Keratinocyte (primary cell): ENCODE measurements at places on chromosomes 16 and 17.

DNA sequence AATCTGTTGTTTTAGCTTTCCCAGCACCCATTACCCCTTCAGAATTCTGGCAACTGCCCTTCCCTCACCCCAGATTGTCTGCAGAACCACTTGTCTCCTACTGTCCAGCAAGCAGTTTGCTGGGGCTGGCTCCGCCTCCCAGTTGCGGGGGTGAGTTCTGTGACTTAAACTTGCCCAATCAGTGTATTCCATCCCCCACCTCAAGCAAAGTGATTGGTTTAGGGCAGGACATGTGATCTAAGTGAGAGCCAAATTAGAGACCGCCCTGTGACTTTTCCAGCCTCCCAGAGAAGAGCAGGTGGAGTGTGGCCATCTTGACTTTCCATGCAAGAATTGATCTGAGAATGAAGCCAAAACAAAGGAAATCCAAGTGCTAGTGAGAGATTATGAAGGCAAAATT lies 22.7 kb upstream of the SRCIN1 start:
- DNase-seq: no peak

DNA sequence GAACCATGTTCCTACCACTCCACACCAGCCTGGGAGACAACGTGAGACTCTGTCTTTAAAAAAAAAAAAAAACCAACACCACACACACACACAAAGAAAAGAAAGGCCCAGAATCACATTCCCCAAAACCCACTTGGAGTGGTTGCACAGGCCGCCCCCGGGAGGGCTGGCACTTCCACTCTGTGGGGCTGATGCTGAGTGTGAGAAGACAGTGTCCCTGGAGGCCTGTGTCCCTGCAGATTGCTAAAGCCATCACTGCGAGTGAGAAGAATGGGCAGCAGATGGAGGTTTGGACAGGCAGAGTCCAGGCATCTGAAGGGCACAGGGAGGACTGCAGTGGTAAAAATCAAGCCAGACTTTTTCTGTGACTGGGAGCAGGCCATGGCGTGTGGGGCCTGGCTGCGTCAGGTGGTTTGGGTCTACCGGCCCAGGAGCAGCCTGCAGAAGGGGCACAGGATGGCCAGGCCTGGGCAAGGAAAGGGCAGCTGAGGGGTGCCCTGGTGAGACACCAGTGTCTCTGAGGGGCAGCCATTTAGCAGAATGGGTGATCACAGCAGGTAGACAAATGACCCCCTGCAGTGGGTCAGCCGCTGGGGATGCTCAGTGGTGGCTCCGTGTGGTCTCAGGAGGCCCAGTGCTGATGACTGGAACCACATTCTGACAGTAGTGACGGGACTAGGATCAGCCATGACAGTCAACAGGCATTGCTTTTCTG lies 13.1 kb downstream of the CTRB2 start:
- no peak for DNase-seq

GRCh38 chr16:17509194-17509593 lies 38.4 kb upstream of the XYLT1 start:
- no peak for DNase-seq

DNA sequence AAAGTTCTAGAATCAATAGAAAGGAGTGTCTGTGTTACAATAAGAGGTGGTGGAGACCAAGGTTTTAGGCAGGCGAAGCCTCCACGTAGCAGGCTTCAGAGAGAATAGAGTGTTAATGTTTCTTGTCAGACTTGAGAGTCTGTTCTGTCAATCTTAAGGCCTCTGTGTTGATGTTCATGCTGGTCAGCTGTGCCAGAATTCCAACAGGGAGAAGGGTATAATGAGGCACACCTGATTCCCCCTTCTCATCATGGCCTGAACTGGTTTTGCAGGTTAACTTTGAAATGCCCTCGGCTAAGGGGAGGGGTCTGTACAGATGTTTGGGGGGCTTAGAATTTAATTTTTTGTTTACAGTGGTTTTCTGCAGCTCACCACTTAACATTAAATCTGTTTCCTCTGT lies 46.0 kb downstream of the RNF112 start:
- no peak for DNase-seq

- no peak for DNase-seq
These were observed 6.8 kb downstream of the MAF start for GRCh38 chr16:79593754-79594153.

DNA sequence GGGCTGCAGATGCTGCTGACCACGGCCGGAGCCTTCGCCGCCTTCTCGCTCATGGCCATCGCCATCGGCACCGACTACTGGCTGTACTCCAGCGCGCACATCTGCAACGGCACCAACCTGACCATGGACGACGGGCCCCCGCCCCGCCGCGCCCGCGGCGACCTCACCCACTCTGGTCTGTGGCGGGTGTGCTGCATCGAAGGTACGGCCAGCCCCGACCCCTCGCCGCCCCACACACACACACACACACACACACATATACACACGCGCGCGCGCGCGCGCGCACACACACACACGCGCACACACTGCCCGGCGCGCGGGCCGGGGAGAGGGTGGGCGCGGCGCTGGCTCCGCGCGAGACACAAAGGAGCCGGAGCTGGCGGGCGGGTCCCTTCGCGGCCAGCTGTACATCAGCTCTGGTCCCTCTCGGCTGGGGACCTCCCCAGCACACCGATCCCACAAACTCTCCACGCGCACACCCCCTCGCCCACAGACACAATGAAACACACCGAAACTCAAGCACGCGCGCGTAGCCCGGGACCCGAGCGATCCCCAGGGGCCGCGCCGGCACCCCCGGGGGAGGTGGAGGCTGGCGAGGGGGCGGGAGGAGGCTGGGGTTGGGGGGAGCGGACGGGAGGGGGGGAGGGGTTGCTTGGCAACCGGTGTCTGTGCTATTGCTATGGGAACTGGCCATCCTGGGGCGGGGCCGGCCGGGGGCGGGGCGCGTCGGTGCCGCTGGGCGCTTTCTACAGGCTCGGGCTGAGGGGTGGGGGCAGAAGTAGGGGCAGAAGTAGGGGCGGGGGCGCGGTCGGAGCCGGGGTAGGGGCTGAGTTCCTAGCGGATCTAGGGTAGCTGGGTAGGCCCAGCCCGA lies 658 bp downstream of the CACNG4 start:
- DNase-seq: no peak

GRCh38 chr16:57265850-57266530 lies 18.5 kb downstream of the PLLP start:
- DNase-seq: no peak

GRCh38 chr17:43772877-43773648 lies 5.7 kb downstream of the DUSP3 start:
- DNase-seq: no peak

DNA sequence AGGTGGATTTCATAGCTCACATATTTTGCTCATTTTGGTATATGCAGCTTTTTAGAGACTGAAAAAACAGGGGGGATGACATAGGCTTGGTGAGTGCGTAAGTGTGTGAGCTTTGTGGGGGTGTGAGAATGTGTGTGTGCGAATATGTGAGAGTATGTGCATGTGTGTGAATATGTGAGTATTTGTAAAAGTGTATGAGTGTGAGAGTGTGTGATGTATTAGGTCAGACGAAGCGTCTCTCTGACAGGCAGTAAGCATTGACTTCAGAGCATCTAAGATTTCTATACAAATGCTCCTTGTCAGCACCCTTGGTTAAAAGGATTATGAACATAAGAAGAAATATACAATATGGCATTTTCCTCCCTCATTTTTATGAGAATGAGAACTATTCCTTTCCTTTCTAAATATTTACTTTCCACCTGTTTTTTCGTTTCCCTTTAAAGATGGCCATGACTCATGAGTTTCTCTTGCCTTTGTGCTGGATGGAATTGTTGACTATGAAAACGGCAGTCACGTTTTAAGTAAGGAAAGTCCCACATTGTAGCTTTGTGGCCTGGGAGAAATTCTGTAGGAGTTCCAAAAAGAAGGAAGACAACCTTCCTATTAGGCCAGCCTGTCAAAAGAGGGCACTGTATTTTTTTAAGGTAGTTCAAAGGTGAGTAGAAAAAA lies 276.4 kb downstream of the FOXL1 start:
- DNase-seq: no peak

GRCh38 chr17:4998027-4998731 lies 429 bp downstream of the KIF1C start:
- no peak for DNase-seq

DNA sequence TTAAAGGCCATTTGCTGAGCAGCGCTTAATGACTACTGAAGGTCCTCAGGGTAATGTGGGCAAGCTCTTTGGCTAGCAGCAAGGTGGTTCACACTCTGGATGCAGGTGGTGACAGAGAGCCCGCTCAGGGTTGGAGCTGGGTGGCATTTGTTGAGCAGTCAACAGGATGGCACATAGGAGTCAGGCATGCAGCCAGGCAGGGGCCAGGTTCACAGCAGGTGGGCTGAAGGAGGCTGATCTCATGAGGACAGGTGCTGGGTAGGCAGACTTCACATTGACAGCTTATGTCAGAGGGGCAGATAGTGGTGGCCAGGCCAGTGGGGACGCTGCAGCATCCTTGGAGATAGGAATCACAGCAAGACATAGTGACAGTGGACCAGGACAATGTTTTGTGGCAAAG lies 4.5 kb downstream of the KRTAP3-1 start:
- DNase-seq: no peak

GRCh38 chr17:48468299-48468698 lies 38.3 kb upstream of the SKAP1 start:
- DNase-seq: no peak

- no peak for DNase-seq
These were observed 43.9 kb downstream of the TSC2 start for GRCh38 chr16:2091547-2092255.

GRCh38 chr16:8594149-8594666 lies 3.9 kb upstream of the TMEM114 start:
- peak; percentile 35 for DNase-seq

DNA sequence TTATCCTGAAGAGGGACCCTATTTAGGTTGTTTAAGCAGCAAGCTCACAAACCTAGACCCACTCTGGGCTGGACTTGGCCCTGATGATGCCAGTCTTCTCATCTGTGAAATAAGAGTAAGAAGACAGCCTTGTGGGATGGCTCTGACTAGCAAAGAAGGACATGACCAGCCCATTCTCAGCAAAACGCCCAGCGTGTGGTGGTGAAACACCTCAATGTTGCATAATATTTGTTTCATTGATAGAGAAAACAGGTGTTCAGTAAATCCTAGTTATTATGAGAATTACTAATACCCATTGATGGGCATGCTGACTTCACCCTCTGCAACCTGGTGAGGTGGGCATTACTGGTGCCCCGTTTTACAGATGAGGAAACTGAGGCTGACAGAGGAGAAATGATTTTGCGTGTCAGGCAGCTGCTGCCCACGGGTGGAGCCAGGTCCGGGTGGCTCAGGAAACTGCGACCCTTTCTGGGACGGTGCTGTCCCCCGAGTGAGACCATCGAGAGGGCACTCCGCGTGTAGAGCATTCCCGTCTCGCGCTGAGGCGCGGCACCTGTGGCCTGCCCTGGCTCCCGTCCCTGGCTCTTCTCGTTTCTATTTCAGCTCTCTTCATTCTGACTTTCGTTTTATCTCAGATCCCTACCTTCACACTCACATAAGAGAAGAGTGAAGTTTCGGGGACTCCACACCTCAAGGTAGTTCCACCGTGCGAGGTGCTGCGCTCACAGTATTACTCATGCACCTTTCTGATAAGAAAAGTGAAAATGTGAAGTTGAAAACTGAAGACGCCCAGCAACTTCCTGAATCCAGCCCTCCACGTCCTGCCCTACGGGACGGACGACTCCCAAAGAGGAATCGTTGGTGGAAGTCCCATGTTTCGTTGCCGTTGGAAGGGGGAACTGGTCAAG lies 48.5 kb downstream of the IRF8 start:
- no peak for DNase-seq

- no peak for DNase-seq
These were observed 9.7 kb upstream of the DCAF7 start for GRCh38 chr17:63540590-63540989.

- no peak for DNase-seq
These were observed 275.3 kb downstream of the PARN start for GRCh38 chr16:14354561-14355351.

- no peak for DNase-seq
These were observed 99.9 kb downstream of the BANP start for GRCh38 chr16:88050952-88051660.
